ENCODE measurements at places on chromosomes 12 and 14.

DNA sequence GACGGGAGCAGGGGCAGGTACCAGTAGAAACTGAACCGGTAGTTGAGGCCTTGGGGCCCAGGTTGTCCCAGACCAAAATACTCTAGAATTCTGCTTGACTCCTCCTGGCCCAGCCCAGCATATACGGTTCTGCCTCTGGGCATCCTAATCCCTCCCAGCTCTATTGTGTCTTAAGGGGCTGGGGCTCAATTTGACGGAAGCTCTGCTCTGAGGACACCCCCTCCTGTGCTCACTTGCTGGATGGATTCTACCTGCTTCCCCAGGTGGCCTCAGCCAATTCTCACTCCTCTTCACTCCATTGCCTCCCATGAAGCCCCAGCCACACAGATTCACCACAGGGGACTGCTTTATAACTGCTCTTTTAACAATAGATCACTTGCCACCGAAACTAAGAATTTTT lies 219.5 kb upstream of the FKBP4 start:
- DNase-seq = no peak

- DNase-seq = no peak
Measured at GRCh38 chr12:31896514-31897039, 62.6 kb upstream of the RESF1 start.

DNA sequence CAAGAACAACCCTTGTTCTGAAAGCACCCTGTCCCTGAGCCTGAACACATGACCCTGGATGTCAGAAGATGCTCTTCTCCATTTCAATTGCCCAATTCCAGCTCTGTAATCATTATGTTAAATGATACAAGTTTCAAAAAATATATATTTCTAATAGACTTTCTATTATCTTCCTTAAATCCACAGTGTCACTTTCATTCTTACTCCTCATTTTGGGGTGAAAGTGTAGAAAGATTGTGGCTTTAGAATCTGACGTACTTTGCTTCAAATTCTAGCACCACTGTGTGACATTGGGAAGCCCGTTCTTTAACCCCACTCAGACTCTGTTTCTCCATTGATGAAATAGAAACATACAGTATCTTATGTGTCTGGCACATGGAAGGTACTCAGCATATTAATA lies 83.2 kb downstream of the ETV6 start:
- no peak for DNase-seq

DNA sequence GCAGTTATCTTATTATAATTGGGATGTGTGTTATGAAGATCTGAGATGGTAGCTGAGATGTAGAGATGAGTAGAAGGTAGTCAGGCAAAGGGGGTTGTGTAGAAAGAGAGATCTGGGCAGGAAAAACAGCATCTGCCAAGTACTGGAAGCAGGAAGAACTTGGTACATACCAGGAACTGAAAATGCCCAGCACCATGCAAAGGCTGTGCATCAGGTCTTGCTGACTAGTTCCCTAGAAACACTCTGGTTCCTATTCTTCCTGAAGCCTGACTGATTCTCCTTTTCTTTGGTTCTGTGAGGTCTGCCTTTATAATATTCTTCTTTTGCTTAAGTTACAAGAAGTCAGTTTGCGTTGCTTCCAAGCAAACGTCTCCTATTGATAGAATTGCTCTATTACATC lies 6.7 kb upstream of the NFATC4 start:
- no peak for DNase-seq

DNA sequence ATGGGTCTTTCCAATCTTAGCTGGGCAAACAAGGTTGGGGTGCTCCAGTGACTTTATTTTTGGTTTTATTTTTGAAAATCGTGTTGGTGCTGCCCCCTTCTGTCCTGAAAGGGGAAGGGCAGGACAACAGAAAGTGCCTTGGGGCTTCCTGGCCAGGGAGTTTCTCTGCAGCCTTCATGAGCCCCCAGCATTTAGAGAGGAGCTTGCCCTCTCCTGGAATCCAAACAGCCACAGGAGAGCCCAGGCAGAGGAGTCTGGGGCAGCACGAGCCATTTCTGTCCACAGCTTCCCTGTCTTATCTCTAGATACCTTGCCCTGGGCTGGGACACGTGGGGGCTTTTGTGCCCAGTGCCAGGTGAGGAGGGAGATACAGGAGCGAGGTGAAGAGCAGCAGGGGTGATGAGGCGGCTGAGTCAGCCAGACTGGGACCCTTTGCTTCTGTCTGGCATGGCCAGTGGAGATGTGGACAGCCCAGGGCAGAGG lies 4.4 kb upstream of the C1RL start:
- DNase-seq = no peak

- DNase-seq = no peak
Measured at GRCh38 chr14:55546212-55546874, 33.7 kb upstream of the KTN1 start.
